ENCODE measurements at places on chromosomes 6 and 20. TPM values are rescaled to one million over a fixed set of nuclear protein-coding genes. Genes with fewer than 3 reads are reported as not detected.

DNA sequence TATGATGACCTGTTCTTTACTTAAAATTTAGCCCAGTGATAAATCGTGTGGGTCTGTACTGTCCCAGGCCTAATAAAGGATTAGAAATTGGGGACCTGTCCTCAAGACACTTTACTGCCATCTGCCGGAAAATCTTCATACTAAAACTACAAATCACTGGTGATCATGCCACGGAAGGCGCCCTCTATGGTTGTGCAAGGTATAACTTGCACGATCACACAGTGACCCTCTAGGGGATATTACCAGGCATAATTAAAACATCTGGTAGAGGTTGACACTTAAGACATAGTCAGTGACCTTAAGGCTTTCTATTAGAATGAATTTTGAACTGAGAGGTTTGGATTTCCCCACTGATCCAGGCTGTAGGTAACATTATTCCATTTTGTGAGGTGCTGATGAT is 172.6 kb downstream of the BMP2 start:
- no peak for DNase-seq

GRCh38 chr6:160032538-160032937 is 63.7 kb downstream of the IGF2R start:
- no peak for DNase-seq

- no peak for DNase-seq
These were observed 49.3 kb downstream of the FAM50B start for GRCh38 chr6:3898265-3898994.

- DNase-seq, result no peak
These were observed 117.3 kb upstream of the ARMC2 start for GRCh38 chr6:108730635-108731515.

DNA sequence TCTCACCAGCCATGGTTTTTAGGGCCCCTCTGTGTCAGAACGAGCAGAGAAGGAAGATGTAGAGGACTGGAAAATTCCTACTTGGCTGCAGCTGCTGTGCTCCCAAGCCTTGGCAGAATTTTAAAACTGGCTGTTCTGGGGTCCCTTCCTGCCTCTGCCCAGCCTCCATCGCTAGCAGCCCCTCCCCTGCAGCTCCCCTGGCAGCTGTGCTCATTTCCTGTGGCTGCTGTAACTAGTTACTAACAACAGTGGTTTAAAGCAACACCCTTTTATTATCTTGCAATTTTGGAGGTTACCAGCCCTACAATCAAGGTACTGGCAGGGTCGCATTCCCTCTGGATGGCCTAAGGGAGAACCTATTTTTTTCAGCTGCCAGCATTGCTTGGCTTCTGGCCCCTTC is 3.7 kb upstream of the CST11 start:
- no peak for DNase-seq

DNA sequence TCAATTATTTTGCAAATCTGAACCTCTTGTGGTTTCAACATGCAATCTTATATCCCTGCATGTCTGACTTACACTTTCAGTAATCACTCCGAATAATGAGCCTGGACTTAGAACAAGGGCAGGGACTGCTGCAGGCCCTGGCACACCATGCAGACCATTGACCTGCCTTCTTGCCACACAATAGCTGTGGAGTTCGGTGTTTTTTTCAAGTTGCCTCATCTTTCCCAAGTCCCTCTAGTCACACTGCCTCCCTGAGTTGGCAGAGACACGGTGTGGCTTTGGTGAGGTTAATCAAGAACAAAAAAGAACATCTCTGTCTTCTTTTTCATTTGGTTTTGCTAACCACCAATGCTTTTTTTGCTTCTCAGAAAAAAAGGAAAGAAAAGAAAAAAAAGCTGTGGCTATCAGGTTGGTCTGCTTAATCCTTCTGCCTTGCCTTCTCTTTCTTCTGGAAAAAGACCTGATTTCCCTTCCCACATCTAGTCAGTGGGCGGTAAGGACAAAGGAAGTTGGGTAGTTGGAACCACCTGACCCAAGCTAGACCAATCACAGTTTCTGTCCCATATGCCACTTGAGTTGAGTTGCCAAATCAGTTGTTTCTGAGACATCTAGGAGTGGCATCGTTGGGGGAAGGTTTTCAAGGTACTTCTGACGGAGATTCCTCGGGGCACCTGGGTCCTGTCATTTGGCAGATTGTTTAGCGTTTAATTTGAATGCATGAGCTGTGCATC is 55.9 kb upstream of the TASP1 start:
- no peak for DNase-seq

DNA sequence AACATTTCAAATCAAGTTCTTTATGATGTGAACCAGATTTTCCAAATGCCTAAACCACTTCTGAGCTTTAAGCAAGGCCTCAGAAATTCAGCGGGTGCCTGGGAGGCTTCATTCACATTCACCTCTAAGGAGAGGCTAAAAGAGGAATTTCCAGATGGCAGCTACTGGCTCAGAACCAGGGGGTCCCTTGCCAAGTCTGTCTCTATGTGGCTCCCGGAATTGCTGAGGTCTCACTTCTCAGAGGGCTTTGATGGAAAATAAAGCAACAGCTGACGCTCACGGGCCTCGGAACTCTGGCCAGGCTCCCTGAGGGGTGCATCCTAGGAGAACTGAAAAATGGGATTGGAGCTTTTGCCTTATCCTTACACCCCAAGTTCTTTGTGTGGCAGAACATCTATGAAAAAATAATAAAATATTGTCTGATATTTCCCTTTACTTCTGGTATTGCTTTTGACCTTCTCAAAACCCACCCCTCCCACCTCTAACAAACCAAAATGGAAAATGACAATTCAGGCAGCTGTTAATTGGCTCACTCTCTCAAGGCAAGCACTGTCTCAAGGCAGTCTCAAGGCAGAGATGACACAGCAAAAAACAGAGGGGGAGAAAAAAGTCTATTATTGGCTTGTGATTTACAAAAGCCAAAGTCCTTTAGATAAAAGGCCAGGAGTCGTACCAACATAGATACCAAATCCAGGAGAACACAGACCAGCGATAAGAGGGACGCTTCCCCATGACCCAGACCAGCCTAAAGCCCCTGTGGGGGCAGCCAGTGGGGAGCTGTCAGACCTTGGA is 21.8 kb upstream of the LRRN4 start:
- DNase-seq, result no peak

DNA sequence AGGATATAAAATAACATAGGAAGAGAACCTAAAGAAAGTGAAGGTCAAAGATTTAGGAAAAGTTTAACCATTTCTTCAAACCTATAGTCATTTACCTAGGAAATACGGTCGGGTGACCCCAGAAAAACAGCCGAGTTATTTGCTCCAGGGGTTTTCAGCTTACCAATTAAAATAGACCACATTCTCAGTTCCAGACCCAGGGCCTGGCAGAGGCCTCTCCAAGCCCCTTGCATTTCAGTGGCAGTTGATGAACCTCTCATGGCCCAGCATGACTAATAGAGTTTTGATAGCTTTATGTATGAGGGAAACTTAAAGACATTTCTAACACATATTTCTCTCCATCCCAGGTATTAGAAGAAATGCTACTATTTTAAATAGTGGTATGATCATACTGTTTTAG is 113.5 kb downstream of the OGFRL1 start:
- no peak for DNase-seq

- no peak for DNase-seq
These were observed 38.0 kb upstream of the HIVEP1 start for GRCh38 chr6:11974089-11974488.

GRCh38 chr6:73870907-73871306 is 174.9 kb downstream of the CD109 start:
- DNase-seq, result no peak

GRCh38 chr6:167793421-167793820 is 33.3 kb upstream of the AFDN start:
- no peak for DNase-seq

GRCh38 chr20:1272368-1273100 is 6.4 kb downstream of the SNPH start:
- no peak for DNase-seq

DNA sequence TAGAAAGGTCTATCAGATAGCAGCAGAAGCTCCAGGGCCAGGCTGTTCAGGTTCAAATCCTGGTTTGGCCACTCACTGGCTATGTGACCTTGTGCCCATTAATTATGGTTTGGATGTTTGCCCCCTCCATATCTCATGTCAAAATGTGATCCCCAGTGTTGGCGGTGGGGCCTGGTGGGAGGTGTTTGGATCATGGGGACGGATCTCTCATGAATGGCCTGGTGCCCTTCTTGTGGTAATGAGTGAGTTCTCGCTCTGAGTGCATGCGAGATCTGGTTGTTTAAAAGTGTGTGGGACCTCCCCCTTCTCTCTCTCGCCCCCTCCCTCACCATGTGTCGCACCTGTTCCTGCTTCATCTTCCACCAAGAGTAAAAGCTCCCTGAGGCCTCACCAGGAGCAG is 240.9 kb downstream of the LRFN2 start:
- DNase-seq, result no peak

DNA sequence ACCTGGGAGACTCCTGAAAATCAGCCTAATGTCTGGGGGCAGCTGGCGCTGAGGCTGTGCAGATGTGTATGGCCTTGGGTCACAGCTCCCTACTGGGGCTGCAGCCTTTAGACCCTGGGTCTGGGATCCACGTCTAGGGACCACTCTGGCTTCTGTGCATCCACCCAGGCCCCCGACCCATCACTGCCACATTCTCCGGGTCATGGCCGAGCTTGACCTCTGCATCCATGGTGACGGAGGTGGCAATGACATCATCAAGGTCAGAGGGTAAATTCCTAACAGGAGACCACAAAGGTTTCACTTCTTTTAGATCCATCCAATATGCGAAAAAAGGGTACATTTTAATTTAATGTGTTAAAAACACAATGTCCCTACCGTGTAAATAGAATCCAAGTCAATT is 14.5 kb upstream of the PCMTD2 start:
- DNase-seq, result no peak

- no peak for DNase-seq
These were observed 55.7 kb downstream of the PCSK2 start for GRCh38 chr20:17282501-17282900.

FAM162B gene
- polyA plus RNA-seq, result not detected

EPPIN gene
- polyA plus RNA-seq, result not detected
